ENCODE measurements at places on chromosomes 1 and 21.

- DNase-seq = no peak
Observed at GRCh38 chr1:44630116-44630515, 44.2 kb downstream of the TMEM53 start.

- DNase-seq = no peak
Observed at GRCh38 chr1:172394811-172395210, 25.7 kb upstream of the C1orf105 start.

DNA sequence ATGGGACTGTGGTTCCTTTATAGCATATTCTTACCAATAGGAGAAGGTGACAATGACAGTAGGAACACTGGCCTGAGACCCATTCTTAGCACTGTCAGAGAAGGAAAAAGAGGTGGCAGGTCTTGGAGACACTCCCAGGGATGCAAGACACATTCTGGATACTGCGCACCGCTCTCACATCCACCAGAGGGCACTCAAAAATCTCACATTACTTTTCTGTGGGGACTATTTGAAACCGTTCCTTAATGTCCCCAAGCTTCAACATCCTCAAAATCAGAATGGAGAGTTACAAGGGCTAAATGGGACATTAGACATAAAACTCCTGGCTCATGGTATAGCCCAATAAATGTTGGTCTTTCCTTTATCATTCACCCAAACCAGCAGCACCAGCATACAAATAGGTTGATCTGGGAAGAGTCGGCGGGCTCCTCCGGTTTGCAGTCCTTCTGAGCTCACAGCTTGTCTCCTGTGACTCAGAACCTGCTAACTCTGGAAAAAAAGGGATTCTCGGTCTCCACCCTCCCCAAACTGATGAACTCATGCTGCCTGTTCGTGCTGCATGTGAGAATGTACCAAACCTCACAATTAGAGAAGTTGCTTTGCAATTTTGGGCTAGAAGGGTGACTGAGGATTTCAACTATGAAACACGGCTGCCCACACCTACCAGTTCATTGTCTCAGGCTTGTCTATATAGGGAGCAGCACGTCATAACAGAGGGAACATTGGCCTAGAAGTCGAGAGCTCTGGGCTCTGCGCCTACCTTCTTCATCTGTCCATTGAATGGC, 40.2 kb downstream of the IL12RB2 start:
- peak; percentile 30 for DNase-seq

GRCh38 chr1:164333387-164333786, 225.6 kb upstream of the PBX1 start:
- no peak for DNase-seq

- no peak for DNase-seq
Observed at GRCh38 chr21:38506661-38507281, 8.5 kb upstream of the ERG start.

- DNase-seq = no peak
Observed at GRCh38 chr1:109185990-109186732, 27.6 kb upstream of the SARS1 start.

Measured in germinal center (tissue), 1 donor.